COLO829 (cell line): ENCODE measurements at places on chromosomes 3 and 15.
A peak's percentile ranks its signal among the peaks of the same experiment; 100 is the strongest.

GRCh38 chr3:122745369-122746021 is 48.1 kb downstream of the HSPBAP1 start:
- no peak for DNase-seq

DNA sequence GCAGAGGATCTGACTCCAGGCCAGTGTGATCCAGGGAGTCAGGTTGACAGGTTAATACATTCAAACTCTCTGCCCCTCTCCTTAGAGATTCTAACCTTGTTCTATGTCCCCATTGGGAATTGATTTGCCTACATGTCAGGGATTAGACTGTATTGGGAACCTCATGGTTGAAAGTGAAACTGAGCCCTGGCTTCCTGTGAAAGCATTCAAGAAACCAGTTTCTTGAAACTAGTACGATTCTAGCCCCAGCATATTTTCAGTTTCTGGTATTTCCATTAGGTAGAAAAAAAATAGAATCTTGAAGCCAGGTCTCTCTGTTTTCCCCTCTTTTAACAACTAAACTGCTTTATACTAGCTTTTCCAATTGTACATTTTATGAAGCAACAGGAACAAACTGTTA is 140.4 kb upstream of the ABI3BP start:
- DNase-seq, result no peak

DNA sequence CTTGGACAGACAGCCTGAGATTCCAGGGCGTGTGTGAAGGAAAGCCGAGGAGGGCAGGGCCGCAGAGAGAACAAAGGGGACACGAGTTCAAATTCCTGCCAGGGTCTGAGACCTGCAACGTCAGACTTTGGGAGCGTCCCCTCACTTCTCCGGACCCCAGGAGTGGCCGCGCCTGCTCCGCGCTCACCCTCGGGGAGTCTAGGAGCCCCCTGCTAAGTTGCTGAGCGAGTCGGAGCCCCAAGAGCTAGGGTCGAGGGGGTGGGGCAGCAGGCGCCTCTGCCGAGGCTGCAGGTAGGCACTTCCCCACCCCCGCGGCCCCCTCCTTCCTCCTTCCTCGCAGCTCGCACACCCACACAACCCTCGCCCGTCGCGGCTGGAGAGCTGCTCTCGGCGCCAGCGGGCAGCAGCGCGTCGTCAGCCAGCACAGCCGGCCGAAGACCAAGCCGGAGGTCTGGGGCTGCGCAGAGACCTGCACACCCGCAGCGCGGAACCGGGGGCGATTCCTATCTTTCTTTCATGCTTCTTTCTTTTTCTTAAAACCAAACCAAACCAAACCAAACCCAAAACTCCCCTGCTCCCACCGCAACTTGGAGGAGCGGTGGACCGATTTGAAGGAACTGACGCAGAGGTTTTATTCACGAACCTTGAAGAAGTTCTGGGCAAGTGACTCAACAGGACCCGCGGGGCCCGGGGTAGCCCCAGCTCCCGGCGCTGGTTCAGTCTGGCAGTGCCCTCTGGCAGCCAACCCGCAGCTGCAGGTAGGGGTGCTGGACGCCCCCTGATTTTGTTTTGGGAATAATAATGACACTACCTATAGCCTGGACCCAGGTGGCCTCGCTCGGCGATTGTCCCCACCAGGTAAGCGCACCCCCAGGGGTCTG is at the start of gene ANKRD34C:
ANKRD34C (plus strand) TSS at position 352 of the 881 bp plus-strand sequence. CDS start 10,563 bp downstream, outside the sequence.
- DNase-seq, result no peak

- DNase-seq, result no peak
These were observed 32.0 kb upstream of the CGNL1 start for GRCh38 chr15:57344282-57344681.

GRCh38 chr3:62500556-62501288 is 127.4 kb upstream of the FEZF2 start:
- DNase-seq, result no peak

- no peak for DNase-seq
These were observed 937.3 kb downstream of the ROBO1 start for GRCh38 chr3:78830470-78830869.

GRCh38 chr15:28901987-28902745 is 16.4 kb downstream of the APBA2 start:
- no peak for DNase-seq

DNA sequence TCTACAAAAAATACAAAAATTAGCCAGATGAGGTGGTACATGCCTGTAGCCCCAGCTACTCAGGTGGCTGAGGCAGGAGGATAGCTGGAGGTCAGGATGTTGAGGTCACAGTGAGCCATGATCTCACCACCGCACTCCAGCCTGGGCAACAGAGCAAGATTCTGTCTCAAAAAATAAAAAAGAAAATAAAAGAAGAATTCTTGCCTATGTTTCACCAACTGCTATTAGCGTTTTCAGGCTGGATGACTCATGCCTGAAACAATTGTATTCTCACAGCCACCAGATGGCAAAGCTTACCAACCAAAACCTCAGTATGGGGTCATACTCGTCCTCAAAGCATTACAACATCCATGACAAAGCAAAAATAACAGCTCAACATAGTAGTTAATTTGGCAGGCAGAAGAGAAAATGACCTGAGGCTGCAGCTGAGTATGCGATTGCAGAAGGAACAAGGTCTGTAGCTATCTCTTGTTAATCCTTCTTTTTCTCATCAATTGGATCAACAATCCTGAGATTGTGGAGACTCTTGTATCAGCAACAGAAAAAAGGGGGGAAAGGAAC is 52.2 kb downstream of the TP53BP1 start:
- peak; percentile 70 for DNase-seq

- DNase-seq, result no peak
These were observed 28.0 kb upstream of the PTX3 start for GRCh38 chr3:157408499-157409149.

DNA sequence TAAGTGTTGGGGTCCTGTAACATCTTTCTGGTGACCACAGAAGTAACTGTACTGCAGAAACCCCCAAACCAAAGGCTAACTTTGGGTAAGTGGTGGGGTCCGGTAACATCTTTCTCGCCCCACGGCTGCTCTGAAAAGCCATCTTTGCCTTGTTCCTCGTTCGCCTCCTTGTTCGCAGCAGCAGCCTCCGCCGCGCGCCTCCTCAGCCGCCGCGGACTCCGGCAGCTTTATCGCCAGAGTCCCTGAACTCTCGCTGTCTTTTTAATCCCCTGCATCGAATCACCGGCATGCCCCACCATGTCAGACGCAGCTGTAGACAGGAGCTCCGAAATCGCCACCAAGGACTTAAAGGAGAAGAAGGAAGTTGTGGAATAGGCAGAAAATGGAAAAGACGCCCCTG is 316.8 kb downstream of the TUSC7 start:
- DNase-seq, result no peak

GRCh38 chr3:56060521-56061278 is 407.6 kb downstream of the ERC2 start:
- no peak for DNase-seq

DNA sequence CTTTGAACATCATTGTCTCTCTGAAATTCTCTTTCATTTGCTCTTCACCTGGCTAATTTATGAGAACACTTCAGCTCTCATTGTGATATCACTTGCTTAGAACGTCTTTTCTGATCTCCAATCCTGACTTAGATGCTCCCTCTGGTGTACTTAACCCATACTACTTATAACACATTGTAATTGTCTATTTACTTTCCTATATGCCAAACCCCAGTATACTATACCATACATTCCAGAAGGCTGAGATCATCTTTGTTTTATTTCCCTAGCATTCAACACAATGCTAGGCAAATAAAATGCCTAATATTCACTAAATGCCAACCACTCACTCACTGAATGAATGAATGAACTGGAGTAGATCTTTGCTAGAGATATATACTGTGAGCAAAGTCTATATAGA is 27.0 kb upstream of the PEX5L start:
- DNase-seq, result no peak

GRCh38 chr3:157445857-157446256 is 9.2 kb downstream of the PTX3 start:
- no peak for DNase-seq

- no peak for DNase-seq
These were observed 38.5 kb downstream of the MAP3K13 start for GRCh38 chr3:185401319-185401955.

DNA sequence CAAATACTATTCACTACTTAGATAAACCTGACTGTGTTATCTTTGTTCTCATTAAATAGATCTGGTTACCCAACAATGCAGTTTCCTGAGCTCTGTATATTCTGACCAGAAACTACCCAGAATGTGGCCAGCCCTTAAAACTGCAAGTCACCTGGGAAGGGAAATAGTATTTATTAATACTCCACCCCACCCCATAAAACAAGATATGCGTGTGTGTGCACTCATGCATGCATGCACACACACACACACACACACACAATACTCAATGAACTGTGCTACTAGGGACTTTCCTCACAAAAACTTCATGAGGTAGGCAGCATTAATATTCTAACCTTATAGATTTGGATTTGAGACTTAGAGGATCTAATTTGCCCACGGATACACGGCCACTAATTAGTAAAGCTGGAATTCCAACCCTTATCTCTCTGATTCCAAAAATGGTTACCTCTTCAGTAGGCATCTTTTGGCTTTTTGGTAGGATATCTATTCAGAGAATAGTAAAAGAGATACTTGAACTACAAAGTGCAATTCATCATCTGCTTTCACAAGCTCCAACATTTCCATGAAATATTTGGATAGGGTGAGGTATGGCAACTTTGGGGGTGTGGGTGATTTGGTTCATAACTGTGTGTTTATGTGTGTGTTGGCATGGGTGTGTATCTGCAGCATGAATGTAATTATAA is 197.0 kb upstream of the CFAP20DC start:
- no peak for DNase-seq

DNA sequence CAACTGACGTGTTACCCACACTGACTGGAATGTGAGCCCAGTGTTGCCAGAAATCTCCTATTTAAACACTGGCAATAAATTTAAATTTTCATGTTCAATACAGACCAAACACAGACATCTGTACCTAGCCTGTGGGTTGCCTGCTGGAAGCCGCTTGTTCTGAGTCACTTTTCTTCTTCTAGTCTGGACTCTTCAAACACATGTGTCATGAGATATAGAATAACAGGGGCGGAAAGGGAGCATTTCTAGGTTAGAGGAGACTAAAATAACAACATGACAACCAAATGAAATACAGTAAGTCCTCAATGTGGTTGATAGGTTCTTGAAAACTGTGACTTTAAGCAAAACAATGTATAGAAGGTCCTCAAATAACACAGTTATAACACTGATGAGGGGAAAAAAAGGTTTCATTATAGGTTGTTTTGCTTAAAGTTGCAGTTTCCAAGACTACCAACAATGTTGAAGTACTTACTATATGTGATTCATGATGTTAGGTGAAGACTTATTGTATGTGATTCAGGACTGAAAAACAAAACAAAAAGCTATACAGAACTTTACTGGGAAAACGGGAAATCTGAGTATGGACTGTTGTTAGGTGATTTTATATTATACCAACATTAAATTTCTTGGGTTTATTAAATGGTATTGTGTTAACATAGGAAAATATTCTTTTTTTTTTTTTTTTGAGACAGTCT is 63.1 kb downstream of the PRKAR2A start:
- DNase-seq, result no peak

DNA sequence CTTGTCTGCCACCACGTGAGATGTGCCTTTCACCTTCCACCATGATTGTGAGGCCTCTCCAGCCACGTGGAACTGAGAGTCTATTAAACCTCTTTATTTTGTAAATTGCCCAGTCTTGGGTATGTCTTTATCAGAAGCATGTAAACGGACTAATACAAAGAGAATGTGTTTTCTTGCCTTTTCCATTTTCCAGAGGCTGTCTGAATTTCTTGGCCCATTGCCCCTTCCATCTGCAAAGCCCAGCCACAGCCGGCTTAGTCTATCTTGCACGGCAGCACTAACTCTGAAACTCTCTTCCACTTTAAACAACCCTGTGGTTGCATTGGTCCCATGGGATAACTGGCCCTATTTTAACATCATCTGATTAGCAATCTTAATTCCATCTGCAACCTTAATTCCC is 215.3 kb downstream of the LRTM1 start:
- DNase-seq, result no peak

DNA sequence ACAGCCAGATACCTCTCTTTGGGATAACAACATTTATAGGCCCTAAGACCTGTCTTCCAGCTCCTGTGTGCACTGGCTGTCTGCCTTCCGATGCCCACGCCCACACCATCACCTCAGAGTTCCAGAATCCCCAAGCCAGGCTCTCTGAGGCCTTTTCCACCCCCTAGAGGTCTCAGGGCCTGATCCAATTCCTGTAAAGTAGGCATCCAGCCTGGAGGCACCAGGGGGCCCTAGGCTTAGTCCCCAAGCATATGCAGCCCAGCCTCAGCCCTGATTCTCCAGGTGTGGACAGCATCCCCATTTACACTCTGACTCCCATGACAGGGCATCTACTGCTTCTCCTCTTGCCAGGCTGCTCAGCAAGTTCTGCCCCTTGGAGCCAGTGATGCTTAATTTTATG is 72.7 kb upstream of the CORO2B start:
- DNase-seq, result no peak

- peak; percentile 71 for DNase-seq
These were observed 155.2 kb downstream of the FAM43A start for GRCh38 chr3:194840661-194841514.

GRCh38 chr3:167731393-167731792 is 3.3 kb downstream of the PDCD10 start:
- no peak for DNase-seq

DNA sequence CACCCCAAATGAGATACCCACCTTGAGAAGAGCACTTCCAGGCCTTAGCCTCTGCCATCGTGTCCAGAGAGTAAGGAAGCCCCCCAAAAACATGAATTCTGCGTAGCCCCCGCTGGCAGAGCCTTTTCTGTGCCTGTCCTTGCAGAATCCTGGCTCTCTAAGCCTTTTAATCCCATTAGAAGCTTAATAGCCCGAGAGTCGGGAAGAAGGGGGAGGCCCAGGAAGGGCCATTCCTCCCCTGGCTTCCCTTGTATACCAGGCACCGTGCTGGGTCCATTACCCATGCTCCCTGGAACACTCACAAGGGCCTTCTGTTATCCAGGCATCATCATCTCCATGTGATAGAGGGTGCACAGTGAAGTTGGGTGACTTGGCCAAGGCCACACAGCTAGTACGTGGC is 7.1 kb downstream of the SPTBN5 start:
- DNase-seq, result no peak

DNA sequence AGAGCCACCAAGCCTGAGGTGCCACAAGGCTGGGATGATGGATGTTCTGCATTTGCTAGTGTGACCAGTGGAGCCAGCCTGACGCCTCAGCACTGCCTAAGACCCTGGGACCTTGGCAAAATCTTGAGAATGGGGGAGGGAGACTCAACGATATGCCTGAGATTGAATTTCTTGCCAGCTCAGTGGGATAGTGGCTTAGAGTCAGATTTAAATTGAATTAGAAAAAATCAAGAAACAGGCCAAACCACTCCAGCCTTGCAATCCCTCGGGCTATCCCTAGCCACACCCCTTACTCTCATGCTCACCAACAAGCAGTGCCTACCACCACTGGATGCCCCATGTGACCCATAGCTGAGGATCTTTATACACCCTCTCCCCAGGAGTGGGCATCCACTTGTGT is 18.7 kb upstream of the PDE8A start:
- no peak for DNase-seq

- DNase-seq, result no peak
These were observed 60.0 kb downstream of the MAGEF1 start for GRCh38 chr3:184651904-184652303.
